ENCODE measurements at places on chromosomes 7 and 10.

DNA sequence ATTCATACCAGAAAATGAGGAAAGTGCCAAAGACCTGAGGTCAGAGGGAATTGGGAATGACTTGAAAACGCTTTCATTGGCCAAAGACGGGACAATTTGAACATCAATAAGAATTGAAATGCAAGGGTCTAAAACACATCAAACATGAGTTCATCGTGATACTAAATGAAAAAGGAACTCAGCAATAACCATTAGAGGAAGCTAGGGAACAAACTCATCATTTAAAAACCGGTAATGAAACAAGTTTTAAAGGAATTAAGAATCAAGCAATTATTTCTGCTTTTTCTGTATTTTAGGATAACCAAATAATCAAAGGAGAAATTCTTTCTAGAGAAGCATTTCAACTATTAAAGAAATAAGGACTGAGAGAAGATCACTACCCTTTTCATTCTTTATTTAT, 303.1 kb downstream of the ARHGAP12 start:
- DNase-seq: no peak

DNA sequence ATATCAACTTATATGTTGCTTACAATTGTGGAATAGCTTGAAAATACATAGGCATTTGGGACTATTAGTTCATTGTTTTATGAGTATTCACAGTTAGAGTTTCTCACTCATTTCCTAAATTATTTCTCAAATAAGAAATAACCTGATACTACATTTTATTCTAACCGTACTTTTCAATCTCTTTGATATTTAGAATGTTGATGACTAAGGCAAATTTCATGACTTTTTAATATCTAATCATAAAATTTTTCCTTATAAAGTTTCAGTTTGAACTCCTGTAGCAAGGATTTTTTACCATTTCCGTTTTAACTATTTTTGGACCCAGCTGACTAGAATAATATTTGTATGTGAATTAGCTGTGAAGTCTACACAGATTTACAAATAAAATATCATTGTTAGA, 41.3 kb upstream of the GNAI1 start:
- no peak for DNase-seq

- no peak for DNase-seq
These were observed 85.3 kb downstream of the HECTD2 start for GRCh38 chr10:91495402-91495801.

- no peak for DNase-seq
These were observed 21.4 kb downstream of the ZKSCAN5 start for GRCh38 chr7:99525713-99526440.

DNA sequence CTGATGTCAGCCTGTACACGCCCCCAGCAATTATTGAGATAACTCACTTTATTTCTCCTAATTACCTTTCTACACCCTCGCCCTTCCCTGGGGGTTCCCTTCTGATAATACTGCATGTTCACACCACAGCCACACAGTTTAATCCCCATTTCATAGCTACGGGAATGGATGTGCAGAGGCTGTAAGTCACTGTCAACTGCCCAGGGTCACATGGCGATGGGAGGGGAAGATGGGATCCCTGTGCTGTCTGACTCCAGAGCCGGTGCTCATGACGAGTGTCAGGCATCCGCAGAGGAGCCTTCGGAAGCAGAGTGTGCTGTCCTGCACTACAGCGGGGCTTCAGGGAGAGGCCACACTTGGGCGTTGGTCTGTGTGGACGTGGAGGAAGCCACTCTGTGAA, 688.7 kb downstream of the SDK1 start:
- DNase-seq: no peak

- DNase-seq: no peak
These were observed 351.1 kb downstream of the TFEC start for GRCh38 chr7:115679423-115679822.

- DNase-seq: no peak
These were observed 163.5 kb upstream of the ZMIZ1 start for GRCh38 chr10:78905015-78905956.

- DNase-seq: no peak
These were observed 257.2 kb downstream of the KIAA1217 start for GRCh38 chr10:24465891-24466818.

GRCh38 chr10:124624895-124625294, 119.3 kb downstream of the FAM53B start:
- DNase-seq: no peak

DNA sequence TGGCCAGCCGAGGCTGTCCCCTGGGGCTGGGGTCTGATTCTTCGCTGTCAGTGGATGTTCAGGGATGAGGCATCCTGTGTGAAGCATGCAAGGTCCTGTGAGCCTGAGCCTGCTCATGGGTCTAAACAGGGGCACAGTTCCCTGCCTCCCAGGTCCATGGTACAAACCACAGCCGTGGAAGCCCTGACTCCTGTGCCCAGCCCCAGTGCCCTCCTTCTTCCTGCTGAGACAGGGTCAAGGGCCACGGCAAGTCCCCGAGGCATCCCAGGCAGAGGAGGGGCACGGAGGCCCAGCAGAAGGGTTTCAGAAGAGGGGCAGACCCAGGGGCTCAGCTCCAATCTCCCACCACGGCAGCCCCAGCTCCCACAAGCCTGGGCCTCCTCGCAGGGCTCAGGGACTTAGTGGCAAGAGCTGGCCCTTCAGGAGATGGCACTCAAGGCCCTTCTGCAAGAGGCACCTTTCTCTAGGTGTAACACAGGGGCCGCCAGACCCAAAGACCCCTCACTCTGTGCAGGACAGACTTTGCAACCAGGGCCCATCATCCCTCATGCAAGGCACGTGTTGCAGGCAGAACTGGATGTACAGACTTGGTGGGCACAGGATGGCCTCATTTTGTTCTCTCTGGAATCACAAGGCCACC, 248.8 kb downstream of the TCERG1L start:
- DNase-seq: no peak
